ENCODE measurements at places on chromosomes 6 and 20. TPM values are rescaled to one million over a fixed set of nuclear protein-coding genes. Genes with fewer than 3 reads are reported as not detected.

Gene ZNF334
- polyA plus RNA-seq: 1.1 TPM

Gene PTCHD4
- polyA plus RNA-seq: 0.09 TPM

Gene CST5
- polyA plus RNA-seq: not detected

Gene CRISP3
- polyA plus RNA-seq: not detected

Gene HSPA12B
- 8.9 TPM for polyA plus RNA-seq

Gene RAB23
- 6.1 TPM for polyA plus RNA-seq

Gene MATN4
- 0.05 TPM for polyA plus RNA-seq
